ENCODE measurements at places on chromosomes 13 and 19. TPM values are rescaled to one million over a fixed set of nuclear protein-coding genes. Genes with fewer than 3 reads are reported as not detected.
A peak's percentile ranks its signal among the peaks of the same experiment; 100 is the strongest.

Gene KLK15
- 0.26 TPM for total RNA-seq

DNA sequence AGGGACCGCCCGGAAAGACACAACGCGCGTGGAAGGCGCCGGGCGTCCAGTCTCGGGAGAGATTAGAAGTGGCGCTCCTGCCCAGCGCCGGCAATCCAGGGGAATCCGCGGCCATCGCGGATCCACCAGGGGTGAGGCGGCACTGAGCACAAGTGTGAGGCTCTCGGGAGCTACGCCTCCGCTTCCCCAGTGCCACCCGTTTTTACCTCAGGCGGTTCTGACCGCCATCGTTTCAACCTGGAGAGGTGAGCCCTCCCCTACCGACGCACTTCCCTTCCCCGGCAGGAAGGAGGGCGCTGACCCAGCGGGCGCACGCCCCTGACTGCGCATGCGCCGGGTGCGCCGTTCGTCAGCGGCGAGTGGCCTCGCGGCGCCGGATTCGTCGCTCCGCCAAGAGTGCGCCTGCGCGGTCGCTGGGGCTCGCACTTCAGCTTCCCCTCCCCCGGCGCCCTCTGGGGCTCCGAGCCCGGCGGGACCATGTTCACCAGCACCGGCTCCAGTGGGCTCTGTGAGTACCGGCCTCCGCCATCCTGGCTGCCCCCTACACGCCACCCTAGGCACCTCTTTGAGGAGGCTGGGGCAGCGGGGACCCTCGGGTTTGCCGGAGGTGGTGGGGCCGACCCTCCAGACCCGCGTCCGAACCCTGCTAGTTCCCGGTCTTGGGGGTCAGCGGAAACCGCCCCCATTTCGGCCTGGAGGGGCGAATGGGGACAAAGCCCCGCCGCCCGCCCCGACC is at the start of gene UBAC2:
Gene UBAC2, plus strand, starts transcription at position 423 of the 736 bp plus-strand sequence. Its CDS starts 55 bp downstream, at position 478.
- DNase-seq, result peak; percentile 97

- no peak for DNase-seq
These were observed 235.8 kb upstream of the RFC3 start for GRCh38 chr13:33582121-33582520.

Gene UQCRFS1
- 43.0 TPM for total RNA-seq

DNA sequence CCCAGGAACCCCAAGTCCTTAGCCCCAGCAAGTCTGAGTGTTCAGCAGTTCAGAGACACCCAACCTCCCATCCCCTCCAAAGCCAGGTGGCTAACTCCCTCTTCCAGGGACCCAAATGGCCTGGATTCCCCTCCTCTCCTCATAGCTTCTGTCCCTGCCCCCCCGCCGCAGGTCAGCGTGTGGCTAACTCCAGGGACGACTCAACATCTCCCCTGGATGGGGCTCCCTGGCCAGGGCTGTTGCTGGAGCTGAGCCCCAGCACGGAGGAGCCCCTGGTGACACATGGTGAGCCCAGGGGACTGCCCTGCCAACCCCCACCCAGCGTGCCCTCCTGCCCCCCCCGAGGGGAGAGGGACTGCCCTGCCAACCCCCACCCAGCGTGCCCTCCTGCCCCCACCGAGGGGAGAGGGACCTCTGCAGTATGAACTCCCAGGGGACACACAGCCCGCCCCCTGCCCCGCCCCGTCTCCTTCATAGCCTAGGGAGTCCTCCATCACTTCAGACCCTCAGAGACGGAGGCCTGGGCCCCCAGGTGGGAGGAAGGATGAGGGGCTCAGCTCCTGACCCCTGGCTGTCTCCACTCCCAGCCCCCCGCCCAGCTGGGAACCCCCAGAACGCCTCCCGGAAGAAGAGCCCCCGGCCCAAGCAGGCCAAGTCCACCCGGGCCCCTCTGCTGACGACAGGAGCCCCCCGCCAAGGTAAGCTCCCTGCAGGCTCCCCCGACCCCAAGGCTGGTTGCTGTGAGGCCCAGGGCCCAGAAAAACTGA is 1.7 kb downstream of the SSC5D start:
- no peak for DNase-seq

DNA sequence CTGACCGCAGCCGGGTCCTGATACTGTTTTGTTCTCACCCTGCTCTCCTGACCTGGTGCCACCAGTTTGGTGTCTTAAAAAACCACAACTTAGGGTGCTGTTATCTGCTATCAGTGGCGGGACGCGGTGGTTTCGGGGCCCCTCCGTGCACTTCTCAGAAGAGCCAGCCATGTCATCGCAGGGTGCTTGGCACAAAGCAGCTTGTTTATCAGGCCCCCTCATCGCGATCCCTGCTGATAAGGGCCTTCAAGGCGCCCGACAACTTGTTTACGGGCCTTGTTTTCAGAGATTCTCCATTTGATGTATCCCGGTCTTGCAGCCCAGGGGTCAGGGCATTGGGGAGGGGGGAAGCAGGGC is 58.1 kb upstream of the KLF2 start:
- DNase-seq, result no peak

Gene INSR
- 55.3 TPM for total RNA-seq

DNA sequence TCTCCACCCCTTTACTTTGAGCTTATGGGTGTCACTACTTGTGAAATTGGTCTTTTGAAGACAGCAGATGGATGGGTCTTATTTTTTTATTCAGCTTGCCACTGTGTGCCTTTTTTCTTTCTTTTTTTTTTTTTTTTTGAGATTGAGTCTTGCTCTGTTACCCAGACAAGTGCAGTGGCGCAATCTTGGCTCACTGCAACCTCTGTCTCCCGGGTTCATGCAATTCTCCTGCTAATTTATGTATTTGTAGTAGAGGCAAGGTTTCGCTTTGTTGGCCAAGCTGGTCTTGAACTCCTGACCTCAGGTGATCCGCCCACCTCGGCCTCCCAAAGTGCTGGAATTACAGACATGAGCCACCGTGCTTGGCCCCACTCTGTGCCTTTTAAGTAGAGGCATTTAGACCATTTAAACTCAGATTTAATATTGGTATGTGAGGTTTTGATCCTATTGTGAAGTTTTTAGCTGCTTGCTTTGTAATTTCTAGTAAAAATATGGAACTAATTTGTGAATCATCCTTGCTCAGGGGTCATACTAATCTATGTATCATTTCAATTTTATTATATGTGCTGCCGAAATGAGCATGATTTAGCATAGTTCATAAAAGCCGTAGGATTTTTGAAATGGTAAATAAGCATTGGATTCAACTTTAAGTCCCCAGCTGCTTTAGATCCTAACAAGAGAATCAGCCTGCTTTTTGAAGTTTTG is 584.5 kb downstream of the SLITRK1 start:
- no peak for DNase-seq

Gene WTIP
- 29.3 TPM for total RNA-seq

Measured in type B pancreatic cell (in vitro differentiated cells).